ENCODE measurements at places on chromosomes 1 and 21.

DNA sequence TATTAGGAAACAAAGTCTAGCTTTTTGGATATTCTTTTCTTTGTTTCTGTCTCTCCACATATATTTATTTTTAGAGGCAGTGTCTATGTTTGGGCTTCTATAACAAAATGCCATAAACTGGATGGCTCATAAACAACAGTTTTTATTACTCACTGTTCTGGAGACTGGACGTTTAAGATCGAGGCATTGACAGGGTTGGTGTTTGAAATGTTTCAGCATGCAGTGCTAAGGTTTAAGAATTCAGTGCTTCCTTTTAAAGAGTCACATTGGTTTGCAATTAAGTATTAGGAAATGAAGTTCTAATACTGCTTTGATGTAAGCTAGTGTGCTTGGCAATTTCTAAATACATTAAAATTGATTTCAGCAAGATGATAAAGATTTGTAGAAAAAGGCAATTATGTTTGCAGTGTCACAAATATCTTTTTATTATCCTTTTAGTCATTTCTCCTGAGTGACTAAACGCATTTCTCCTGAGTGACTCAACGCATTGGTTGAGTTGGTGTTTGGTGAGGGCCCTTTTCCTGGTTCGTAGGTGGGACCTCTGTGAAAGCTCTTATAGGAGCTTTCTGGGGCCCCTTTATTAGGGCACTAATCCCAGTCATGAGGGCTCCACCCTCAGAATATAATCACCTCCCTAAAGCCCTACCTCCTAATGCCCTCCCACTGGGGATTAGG lies 317.0 kb downstream of the USP25 start:
- DNase-seq: no peak

DNA sequence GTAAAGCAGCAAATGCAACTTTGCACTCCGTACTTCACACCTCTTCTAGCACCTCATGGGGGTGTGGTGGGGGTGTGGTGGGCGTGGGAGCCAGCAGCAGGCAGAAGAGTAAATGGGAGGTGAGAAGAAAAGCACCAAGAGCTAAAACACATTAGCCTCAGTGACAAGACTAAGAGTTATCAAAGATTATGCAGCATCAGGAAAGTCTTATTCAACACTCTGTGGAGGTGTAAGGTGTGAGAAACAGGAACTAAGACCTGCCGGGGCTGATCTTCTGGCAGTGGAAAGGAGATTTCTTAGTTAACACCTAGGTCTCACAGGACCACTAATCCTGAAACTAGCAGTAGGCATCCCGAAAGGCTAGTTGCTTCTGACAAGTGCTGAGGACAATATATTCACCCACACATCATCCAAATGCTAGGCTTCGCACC lies 9.9 kb downstream of the TGFBR3 start:
- DNase-seq: no peak

DNA sequence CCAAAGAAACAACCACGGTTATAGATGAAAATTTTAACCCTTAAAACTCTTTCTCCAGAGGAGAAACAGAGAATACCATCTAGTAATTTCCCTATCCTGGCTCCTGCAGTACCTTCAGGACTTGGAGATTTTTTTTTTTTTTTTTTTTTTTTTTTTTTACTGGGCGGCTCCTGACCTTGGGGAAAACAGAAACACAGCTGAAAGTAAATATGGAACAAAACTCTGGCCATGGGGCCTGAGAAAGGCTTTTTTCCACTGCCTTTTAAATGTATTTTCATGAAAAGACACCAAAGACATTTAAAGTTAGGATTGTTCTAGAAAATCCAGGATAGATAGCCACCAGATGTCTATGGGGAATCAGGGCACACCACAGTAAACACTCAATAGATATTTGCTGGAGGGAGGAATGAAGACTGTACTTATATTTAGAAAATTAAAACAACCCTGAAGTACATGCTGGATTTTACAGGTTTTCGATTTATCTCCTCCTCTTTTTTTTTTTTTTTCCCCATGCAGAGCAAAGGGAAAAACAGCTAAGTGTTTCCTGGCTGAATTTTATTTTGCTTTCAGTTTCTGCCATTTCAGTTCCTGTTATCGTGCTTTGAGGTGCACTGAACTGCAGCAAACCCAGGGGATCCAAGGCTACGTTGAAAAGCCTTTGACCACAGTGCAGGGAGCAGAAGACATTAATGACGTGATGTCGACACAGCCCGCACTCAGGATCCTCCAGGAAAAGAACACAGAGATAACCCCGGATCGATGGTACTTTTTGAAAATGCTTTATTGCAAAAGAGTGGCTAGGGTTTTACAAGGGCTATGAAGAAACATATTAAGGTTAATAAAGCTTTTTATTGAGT lies 35.7 kb upstream of the CNN3 start:
- DNase-seq: no peak

DNA sequence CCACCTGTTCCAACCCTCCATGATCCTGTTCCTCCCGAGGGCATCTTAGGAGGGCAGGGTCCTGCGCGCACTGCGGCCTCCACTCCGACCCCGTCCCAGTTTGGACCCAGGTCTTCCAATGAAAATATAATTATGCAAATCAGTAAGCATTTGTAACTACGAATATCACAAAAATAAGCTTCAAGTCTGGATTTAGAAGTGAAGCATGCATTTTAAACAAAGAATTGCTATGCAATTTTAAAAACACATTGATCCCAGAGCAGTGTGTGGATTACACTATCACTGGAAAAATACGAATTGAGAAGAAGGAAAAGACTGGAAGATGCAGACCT lies 673 bp downstream of the PRMT2 start:
- no peak for DNase-seq

- DNase-seq: no peak
Measured at GRCh38 chr1:158600735-158601134, 4.3 kb upstream of the OR10Z1 start.

All from HAP-1 (cell line).